ENCODE measurements at places on chromosomes 1 and 21. TPM values are rescaled to one million over a fixed set of nuclear protein-coding genes. Genes with fewer than 3 reads are reported as not detected.
A peak's percentile ranks its signal among the peaks of the same experiment; 100 is the strongest.

GRCh38 chr1:169180174-169180573 lies 73.7 kb downstream of the ATP1B1 start:
- no peak for DNase-seq

DNA sequence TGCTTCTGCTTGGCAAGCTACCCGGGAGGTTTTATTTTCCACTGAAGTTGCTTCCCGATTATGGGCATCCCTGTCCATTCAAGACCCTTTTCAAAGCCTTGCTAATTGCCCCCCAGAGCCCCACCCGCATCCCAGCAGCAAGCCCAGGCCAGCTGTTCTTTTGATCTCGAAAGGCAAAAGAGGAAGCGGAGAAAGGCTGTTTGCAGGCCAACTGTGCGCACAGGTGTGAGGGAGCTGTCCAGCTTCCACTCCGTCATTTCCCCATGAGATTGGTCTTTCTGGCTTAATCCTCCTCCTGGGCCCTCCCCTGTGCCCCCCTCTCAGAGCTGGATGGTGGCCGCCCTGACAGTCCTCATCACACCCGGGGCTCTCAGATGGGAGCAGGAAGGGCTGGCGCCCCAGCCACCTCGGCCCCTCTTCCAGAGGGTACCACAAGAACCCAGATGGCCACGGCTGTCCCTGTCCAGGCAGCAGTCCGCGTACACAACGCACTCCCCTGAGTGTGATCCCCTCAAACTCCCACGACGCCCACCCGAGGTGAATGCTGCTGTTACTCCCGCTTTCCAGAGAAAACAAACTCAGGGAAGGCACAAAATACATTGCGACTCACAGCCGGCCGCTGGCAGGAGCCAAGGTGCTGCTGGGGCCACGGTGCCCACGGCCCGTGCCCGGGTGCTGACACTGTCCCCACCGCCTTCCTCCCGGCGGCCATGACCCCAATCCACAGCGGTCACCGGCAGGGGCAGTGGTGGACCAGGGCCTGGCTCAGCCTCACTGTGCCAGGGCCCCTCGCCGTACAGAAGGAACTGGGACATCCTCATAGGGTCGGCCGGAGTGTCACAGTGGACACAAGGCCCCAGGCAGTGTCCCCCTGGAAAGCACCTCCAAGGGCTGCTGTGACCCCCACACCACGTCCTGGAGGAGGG lies 121.9 kb downstream of the CRYAA start:
- DNase-seq = peak; percentile 50

GRCh38 chr1:152160576-152160975 lies 1.5 kb upstream of the RPTN start:
- DNase-seq = no peak

DNA sequence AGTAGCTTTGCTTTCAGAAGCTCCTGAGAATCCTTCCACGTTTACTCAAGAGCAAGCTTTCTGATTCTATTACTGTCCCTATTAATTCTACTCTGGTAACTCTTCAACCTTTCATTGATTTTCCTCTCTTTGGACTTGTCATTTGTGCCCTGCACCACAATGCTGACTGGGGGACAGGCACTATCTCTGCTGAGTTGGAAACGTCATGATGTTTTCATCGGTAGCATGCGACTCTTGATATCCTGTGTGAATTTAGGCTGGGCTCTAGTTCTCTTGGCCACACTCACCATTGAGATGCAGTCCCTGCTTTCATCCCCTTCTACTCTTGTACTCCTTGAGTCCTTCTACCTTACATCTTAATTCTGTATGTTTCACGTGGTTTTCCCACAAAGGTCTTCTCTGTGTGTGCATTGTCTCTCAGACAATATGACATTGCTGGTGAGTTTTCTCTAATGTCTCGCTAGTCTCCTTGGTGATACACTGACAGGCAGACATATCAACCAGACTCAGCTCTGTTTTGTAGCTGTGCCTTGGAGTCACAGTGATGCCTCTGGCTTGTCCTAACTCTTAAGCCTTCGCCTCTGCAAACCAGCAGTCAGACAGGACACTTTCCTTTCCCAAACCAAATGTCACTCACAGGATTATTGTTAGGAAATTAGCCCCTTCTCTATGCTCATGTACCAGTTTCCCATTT lies 223.6 kb upstream of the ADGRL2 start:
- no peak for DNase-seq

GRCh38 chr1:72336776-72337175 lies 54.4 kb upstream of the NEGR1 start:
- no peak for DNase-seq

DNA sequence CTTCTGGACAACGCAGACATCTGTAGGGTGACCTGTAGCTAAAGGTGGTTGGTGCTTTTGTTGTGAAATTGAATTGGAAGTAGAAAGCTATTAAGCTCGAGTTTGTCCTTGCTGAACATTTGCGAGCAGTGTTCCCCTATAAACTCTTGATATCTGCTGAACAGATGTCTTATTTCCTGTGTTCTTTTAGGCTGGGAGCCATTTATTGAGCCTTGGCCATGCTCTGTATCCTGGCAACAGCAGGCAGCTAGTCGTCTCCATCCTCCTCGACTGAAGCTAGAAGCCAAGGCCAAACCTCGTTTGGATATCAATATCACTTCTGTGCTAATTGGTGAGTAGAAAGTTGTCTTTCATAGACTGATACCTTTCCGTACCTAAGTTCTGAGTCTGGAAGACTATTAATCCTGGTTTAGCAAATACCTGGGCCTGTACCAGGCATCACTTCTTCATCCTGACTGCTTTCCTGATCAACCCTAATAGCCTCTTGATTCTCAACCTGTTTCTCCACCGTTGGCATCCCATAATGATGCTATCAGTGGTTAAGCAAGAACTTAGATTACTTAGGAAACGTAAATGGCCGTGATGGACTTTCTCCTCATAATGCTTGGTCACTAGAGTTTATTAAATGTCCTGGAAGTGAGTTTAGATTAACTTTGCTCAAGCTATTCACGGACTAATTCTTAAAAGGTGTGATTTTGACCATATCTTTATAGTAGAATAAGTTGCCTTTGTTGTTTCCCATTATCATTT lies 103.4 kb downstream of the VPS13D start:
- DNase-seq = no peak

GRCh38 chr1:24167008-24167407 lies 20.1 kb downstream of the IFNLR1 start:
- no peak for DNase-seq

GRCh38 chr1:207998691-207999090 lies 87.8 kb upstream of the CD34 start:
- DNase-seq = no peak

DNA sequence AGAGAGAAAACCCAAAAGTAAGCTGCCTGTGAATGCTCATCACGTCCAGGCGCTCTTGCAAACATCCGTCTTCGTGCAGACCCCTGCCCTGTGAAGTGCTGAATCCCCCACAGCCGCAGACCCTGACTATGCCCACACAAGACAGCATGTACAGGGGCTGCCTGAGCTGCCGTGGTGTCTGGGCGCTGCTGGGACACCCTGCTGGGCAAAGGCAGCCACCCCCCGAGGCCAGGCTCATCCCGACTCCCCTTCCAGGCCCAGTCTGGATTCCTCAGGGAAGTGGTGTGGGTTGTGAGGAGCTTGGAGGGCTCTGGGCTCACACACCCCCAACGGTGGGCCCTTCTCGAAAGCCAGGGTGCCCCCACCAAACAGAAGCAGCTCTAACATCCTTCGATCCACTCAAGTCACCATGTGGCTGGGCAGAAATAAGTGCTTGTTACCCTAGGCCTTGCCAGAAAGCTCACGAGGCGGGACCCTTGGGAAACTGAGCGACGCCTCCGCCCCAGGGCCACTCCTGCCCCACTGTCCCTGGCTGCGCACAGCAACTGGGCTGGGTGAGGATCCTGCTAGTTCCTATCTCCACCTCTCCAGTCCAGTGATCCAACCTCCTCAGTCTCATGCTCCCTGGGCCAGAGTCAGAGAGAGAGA lies 4.8 kb upstream of the WNT9A start:
- DNase-seq = no peak

GRCh38 chr1:217407534-217408001 lies 223.3 kb downstream of the GPATCH2 start:
- peak; percentile 28 for DNase-seq

GRCh38 chr1:160206036-160206389 lies 829 bp downstream of the PEA15 start:
- DNase-seq = no peak

GRCh38 chr1:233459968-233460367 lies 132.4 kb downstream of the MAP3K21 start:
- no peak for DNase-seq

- DNase-seq = no peak
Measured at GRCh38 chr1:202361701-202362100, 13.2 kb downstream of the PPP1R12B start.

The ZMYND12 gene
- total RNA-seq = 1.4 TPM

The RNF220 gene
- total RNA-seq = 76.4 TPM

The BMP8A gene
- 0.22 TPM for total RNA-seq

The ALX3 gene
- not detected for total RNA-seq

The SLC16A4 gene
- total RNA-seq = 2.6 TPM

The ROR1 gene
- total RNA-seq = 8.4 TPM
